ENCODE measurements at places on chromosomes 5 and 9.

DNA sequence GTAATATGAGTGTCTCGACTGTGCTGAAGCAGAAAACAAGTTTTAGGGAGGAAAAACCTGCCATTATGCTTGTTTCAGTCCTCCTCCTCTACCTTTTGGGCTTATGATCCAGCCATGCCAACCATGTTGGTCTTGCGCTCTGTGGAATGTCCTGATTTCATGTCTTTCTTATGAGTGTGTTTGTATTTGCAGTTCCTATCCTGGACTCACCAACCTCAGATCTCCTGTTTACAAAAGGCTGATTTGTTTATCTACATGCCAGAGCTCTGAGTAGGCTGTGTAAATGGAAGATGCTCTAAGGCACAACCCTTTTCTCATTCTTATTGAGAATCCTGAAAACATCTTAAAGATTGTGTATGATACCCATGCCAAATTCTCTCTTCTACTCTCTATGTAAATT is 138.6 kb downstream of the ARHGEF28 start:
- no peak for DNase-seq

GRCh38 chr9:504921-505740 is 290.5 kb downstream of the DOCK8 start:
- DNase-seq: no peak

DNA sequence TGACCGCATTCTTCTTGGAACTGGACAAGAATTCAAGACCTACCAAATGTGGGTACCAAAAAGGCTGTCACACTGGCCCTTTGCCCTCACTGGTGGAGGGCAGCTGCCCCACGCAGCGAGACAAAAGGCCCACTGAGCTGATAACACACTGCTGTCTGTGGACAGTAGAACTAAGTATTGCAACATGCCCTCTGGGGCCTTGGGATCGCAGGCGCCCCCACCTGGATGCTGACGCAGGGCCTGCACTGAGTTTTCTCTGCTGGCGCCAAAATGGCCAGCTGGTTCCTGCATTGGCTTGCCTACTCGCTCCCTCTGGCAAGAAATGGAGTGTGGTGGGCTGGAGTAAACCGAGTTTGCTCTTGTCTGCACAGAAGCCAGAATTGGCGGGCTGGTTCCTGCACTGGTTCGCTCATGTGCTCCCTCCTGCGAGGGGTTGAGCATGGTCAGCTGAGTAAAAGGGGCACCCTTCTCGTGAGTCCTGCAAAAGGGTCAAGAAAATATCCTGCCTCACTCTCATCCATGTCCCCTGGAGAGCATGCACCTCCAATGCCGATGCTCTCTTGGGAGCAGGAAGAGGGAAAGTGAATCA is 55.7 kb downstream of the NXNL2 start:
- no peak for DNase-seq

DNA sequence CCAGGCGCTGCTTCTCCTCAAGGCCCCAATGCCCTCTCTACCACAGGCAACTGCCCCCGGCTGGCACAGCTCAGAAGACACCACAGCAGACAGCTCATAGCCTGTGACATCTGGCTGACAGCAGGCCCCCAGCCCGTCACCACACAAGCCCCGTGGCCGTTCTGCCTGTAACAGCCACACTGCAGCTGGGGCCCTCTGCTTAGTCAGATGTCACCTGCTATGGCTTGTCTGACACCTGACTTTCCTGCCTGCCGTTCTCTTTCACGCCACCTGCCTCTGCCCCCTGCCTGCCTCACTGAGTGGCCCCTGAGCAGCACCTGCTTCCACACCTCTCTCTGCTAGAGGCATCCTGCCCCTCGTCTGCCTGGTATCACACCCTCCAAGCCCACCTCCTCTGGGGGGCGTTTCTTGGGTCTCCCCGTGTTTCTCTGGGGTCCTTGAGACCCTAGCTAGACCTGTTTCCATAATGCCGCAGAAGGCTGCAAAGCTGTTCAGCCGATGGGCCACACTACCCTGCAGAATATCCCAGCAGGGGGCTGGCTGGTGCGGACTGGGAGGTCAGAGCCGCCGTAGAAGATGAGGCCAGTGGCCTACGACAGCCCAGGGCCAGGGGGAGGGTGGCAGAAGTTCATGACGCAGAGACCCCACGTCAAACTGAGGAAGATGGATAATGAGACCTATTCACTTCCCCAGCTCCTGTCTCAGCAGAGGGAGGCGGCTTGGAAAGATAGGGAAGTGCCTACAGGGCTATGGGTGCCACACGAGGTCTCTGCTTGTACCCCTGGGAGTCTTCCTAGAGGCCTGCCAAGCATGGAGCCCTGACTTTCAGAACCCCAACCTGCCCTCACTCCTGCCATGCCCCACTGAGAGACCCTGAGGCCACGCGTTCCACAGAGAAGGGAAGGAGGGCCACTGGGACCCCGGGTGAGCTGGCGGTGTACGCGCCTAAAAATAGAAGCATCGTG is 95.1 kb downstream of the ZNF354C start:
- no peak for DNase-seq

DNA sequence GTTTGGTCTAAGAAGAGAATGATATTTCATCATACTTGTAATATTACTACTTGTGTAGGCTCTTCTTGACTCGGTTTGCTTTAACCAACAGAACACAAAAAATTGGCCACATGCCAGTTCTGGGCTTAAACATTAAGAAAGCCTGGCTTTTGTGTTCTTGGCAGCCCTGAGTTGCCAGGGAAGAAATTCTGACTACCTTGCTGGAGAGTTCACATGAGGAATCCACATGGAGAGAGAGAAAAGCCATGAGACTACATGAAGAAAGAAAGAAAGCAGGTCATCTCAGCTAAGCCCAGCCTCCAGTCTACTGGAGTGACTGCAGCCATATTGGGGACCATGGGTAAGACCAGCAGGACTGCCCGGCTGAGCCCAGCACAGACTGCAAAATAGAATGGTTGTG is 524.8 kb downstream of the RAB3C start:
- DNase-seq: no peak

DNA sequence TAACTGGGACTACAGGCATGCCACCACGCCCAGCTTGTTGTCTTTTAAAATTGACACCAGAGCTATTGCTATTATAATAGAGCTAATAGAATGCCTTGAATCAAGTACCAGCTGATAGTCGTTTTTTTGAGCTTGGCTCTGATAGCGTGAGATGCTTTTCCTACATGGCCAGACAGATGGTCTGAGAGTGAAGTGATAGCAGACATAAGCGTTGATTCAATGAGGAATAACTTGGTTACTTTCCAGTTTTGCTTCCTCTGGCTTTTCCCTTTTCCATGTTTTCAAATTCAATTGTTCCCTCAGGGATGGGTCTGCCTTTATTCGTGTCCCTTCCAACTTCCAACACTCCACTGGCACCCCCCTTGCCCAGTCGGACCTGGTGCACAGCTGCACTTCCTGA is 15.4 kb downstream of the AGXT2 start:
- no peak for DNase-seq

- DNase-seq: no peak
Observed at GRCh38 chr5:55492449-55492848, 42.3 kb downstream of the PLPP1 start.

GRCh38 chr5:169745441-169746146 is 108.5 kb downstream of the DOCK2 start:
- DNase-seq: no peak

- DNase-seq: no peak
Observed at GRCh38 chr5:53262348-53262970, 152.9 kb upstream of the MOCS2 start.

DNA sequence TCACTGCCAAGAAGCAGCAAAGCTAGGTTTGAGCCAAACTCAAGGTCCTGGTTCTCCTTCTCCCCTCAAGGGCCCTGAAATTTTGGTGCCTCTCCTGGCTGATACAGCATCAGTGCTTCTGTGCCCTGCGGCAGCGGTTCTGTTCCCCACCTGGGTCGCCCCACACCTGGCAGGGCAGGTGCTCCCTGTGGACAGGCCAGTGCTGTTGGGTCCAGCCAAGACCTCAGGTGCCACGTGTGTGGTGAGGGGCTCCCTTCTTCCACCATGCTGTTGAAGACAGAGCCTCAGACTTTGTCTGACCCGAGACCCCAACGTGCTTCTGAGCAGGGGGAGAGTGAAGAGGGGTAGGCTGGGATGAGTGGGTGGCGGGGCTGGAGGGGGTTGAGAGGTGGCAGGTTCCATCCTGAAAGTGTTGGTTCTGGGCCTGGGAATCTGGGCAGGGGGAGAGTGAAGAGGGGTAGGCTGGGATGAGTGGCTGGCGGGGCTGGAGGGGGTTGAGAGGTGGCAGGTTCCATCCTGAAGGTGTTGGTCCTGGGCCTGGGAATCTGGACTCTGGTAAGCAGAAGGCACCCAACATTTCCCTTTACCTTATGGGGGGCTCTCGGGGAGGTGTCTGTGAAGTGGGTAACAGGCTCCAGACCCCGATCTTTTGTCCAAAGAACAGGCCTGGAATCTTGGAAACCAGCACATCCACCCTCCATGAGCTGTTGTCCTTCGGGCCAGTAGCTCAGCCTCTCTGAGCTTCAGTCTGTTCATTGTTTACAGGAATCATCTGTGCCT is 2.3 kb downstream of the PLEKHG4B start:
- no peak for DNase-seq

GRCh38 chr5:181024245-181025064 is 15.6 kb upstream of the BTNL9 start:
- no peak for DNase-seq

- DNase-seq: no peak
Observed at GRCh38 chr5:93611976-93612854, 29.2 kb downstream of the NR2F1 start.

DNA sequence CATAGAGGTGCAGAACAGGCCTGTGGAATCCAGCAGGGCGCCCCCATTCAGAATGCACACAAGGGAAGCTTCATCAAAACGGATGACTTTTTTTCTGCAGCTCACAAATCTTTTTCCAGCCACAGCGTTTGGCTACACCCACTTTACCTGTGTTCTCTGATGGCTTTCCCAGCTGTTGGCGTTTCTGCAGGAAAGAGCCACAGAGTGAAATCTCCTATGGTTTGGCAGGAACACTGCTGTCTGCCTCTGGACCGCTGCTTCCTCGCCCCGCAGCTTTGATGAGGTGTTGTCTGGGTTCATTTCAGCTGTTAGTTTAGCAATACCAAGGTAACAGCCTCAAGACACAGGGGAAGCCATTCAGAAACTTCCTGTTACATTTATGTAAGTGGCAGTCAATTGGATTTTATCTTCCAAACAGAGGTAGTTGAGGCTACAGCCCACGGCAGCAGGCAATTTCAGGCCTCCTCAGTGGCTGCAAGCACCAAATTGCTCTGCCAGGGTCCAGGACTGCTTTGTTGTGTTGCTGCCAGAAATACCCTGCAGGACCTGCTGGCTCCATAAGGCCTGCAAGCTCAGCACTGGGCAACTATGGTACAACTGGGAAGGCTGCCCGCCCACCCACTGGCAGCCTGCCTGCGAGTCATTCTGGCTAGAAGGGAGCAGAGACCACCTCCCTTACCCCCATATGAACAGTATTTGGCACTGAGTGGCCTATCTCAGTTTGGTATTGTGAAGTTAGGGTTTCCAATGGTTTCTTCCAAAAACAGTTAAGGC is 96.7 kb downstream of the MVB12B start:
- DNase-seq: no peak

- DNase-seq: no peak
Observed at GRCh38 chr9:35341585-35341984, 148.3 kb upstream of the RUSC2 start.

DNA sequence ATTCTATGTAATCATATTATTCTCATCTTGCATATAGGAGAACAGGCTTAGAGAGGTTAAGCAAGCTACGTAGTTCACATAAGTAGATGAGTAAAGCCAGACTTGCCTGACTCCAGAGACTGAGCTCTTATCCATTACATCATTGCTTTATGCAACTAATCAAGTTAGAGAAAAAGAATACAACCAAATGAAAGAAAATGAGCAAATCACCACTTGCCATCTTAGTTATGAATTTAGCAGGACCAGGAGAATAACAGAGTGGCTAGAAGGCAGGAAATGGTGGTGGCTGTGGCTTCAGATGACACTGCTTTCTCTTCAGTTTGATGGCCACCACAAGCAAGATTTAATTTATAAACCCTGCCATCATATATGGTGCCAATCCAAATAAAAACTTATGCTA is 26.6 kb downstream of the POC5 start:
- no peak for DNase-seq

DNA sequence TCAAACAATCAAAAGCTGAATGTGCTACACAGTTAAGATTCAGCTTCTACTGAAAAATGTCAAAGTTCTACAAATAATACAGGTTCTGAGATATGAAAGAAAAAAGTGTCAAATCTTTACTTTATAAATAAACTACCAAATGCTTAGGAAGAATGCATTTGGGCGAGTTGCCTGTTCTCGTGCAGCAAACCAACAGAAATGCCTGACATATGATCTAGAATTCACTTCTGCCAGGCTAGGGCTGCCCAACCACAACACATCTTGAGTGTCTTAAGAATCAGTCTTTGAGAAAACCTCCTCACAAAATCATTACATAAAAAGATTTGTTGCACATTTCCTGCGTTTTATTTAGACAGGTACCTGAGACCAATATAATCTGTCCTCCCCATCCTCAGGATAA is 42.2 kb downstream of the ANKH start:
- no peak for DNase-seq

- no peak for DNase-seq
Observed at GRCh38 chr5:173299820-173300219, 28.4 kb downstream of the STC2 start.

- no peak for DNase-seq
Observed at GRCh38 chr5:159061834-159062474, 37.8 kb downstream of the EBF1 start.

Data from T-helper 1 cell (primary cell).